ENCODE measurements at places on chromosomes 11 and 22. TPM values are rescaled to one million over a fixed set of nuclear protein-coding genes. Genes with fewer than 3 reads are reported as not detected.

Gene DCDC1
- total RNA-seq = 0.26 TPM

Gene SAC3D1
- 20.1 TPM for total RNA-seq

Gene STK33
- 1.0 TPM for total RNA-seq

- H3K4me3 ChIP-seq = no peak overlapping the region
- ATAC-seq = no peak
- no peak overlapping the region for H3K27ac ChIP-seq
- H3K27me3 ChIP-seq = peaks cover 3% of the 10 kb centered on the region
Observed at GRCh38 chr11:44539971-44540370, 25.5 kb upstream of the CD82 start.

DNA sequence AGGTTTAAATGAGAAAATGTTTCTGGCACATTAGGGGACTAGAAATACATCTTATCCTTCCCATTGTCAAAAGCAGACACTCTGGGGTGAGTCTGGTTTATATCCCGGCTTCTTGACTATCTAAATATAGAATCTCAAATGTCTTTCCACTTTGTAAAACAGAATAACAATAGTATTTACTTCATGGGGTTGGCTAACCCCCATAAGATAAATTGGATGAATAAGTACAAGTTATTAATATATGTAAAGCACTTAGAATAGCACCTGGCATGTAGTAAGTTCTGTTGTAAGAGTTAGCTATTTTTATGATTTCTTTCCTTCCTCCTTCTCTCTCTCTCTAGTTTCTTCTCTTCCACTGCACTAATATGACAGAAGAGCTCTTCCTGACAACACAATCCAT is 499.1 kb downstream of the INSC start:
- H3K4me1 ChIP-seq = no peaks in the 10 kb centered on the region
- H3K4me3 ChIP-seq = no peak overlapping the region
- H3K27ac ChIP-seq = no peak overlapping the region
- peaks cover 3% of the 10 kb centered on the region for H3K27me3 ChIP-seq

DNA sequence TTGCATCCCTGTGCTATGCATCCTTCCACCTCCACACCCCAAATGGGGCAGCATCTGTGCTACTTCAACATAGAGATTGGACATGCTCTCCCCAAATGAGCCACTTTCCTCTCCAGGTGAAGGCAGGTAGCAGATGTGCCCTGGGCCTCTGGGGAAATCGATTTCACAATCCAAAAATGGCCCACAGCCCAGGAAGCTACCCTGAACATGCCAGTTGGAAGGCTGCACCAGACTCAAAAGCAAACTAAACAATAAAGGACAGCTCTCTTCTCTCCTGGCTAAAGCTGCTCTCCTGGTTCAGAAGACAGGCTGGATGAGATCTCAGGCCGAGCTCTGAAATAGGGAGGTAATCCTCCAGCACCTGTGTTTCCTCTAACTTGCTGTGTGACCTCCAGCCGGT is 19.7 kb downstream of the ISX start:
- peaks cover 21% of the 10 kb centered on the region for H3K27me3 ChIP-seq
- no peak overlapping the region for H3K27ac ChIP-seq
- no peak for ATAC-seq
- H3K4me3 ChIP-seq = no peak overlapping the region

DNA sequence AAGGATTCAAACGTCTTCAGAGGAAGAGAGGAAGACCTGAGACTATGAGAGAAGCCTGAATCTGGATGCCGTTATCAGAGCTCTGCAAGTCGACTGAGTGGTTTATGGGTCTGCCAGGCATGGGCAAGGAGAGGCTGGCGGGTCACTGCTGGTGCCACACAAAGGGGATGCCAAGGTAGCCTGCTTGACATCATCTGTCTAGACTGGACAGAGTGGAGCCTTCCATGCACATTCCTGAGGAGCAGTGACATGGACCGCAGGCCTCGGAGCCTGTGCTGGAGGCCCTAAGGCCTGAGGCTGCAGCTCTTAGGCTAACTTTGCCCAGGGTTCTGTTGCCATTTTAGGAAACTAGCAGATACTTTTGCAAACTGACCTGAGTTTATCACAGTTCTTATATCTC is 127.4 kb downstream of the WT1 start:
- no peaks in the 10 kb centered on the region for H3K36me3 ChIP-seq
- no peak overlapping the region for H3K27ac ChIP-seq
- H3K4me1 ChIP-seq = peaks cover 2% of the 10 kb centered on the region

- peaks cover 8% of the 10 kb centered on the region for H3K27me3 ChIP-seq
- no peak overlapping the region for H3K4me3 ChIP-seq
- no peak for ATAC-seq
- H3K36me3 ChIP-seq = no peaks in the 10 kb centered on the region
- no peaks in the 10 kb centered on the region for H3K4me1 ChIP-seq
Observed at GRCh38 chr11:124938206-124938765, 2.4 kb upstream of the HEPACAM start.

DNA sequence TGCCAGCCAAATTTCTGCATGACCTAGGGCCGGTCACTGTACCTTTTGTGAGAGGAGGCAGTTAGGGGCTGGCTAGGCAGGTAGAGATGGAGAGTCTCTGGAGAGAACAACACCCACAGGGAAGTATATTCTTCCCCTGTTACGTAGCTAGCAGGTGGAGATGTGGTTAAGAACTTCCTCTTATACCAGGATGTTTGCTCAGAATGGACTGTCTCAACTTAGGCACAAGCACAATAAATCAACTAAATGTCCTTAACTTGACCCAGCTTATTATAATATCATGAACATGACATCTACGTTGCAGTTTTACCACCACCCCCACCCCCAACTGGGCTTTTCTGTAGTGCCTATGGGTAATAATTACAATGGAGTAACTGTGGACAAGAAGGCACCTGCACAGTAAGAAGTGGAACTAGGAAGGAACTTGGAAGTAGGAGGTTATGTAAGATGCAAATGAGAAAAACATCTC is 60.7 kb upstream of the MPEG1 start:
- no peaks in the 10 kb centered on the region for H3K36me3 ChIP-seq
- peak; percentile 16 for ATAC-seq
- no peaks in the 10 kb centered on the region for H3K27me3 ChIP-seq
- H3K27ac ChIP-seq = no peak overlapping the region

DNA sequence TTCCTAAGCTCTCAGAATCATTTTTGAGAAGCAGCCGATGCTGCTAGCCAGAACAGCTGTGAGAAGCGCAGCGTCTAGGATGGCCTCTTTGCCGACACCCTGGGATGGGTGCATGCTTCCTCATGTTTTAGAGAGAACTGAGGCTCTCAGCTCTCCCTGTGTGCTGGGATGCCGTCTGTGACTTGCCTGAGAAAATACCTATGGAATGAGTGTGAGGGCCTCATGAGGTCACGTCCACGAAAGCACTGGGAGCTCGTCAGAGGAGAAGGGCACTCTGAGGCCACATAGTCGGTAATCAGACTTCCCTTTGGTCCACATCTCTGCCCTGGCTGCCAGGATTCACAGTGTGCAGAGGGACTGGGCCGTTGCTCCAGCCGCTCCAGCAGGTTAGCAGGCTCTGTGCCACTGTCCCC is 54.7 kb downstream of the MICAL3 start:
- no peaks in the 10 kb centered on the region for H3K36me3 ChIP-seq
- ATAC-seq = no peak
- peaks cover 19% of the 10 kb centered on the region for H3K4me1 ChIP-seq
- no peaks in the 10 kb centered on the region for H3K27me3 ChIP-seq
- no peak overlapping the region for H3K27ac ChIP-seq
- H3K4me3 ChIP-seq = no peak overlapping the region

GRCh38 chr11:46119352-46120216 is 1.7 kb downstream of the PHF21A start:
- peak; percentile 40 for ATAC-seq
- peak overlapping the region; percentile 91 for H3K27ac ChIP-seq
- peaks cover 20% of the 10 kb centered on the region for H3K4me1 ChIP-seq

- no peaks in the 10 kb centered on the region for H3K36me3 ChIP-seq
Observed at GRCh38 chr22:48486134-48486532, 1341.5 kb downstream of the BRD1 start.

DNA sequence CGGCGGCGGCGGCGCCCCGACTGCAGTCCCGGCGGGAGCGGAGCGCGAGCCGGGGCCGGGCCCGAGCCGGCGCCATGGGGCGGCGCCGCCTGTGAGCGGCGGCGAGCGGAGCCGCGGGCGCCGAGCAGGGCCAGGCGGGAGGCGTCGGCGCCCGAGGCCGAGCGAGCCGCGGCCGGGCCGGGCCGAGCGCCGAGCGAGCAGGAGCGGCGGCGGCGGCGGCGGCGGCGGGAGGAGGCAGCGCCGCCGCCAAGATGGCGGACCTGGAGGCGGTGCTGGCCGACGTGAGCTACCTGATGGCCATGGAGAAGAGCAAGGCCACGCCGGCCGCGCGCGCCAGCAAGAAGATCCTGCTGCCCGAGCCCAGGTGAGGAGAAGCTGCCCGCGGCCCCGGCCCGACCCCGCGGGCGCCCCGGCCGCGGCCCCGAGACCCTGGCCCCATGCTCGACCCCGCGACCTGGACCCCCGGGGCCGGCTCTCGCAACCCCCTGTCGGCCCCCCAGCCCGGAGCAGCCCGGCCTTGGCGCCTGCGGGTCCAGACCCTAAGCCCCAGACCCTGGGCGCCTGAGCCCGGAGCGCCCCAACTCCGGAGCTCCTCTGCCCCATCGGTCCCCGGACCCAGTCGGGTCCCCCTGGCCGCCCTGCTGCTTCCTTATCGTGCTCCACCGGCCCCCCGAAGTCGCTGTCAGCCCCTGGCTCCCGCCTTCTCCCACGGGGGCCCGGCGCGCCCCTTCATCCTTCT is at the start of gene GRK2:
Gene GRK2 (plus strand): TSS at position 25 of the 739 bp plus-strand sequence. CDS start 227 bp downstream, at position 252.
- H3K36me3 ChIP-seq = peaks cover 61% of the 10 kb centered on the region
- peak within 1 kb of the TSS; percentile 99 for H3K27ac ChIP-seq
- peak; percentile 15 for ATAC-seq
- no peaks in the 10 kb centered on the region for H3K27me3 ChIP-seq
- H3K4me1 ChIP-seq = peaks cover 45% of the 10 kb centered on the region

DNA sequence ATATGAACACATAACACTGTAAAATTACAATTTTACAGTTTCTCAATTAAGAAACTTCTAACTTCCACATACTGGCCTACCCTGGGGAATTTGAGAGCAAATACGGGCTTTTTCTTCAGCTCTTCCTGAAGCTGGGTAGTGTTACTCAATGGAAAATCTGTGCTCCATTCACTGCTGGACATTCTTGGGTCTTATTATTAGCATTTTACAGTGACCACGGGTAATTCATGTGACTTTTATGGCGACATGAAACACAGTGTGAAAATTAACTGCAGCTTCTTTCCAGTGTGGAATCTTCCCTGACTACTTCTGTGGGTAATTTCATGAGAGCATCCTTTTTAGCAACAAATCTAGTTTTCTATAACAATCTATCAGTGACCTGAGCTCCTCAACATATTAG is 423.7 kb upstream of the ANO5 start:
- ATAC-seq = no peak
- no peaks in the 10 kb centered on the region for H3K4me1 ChIP-seq
- H3K27me3 ChIP-seq = no peaks in the 10 kb centered on the region
- H3K27ac ChIP-seq = no peak overlapping the region

DNA sequence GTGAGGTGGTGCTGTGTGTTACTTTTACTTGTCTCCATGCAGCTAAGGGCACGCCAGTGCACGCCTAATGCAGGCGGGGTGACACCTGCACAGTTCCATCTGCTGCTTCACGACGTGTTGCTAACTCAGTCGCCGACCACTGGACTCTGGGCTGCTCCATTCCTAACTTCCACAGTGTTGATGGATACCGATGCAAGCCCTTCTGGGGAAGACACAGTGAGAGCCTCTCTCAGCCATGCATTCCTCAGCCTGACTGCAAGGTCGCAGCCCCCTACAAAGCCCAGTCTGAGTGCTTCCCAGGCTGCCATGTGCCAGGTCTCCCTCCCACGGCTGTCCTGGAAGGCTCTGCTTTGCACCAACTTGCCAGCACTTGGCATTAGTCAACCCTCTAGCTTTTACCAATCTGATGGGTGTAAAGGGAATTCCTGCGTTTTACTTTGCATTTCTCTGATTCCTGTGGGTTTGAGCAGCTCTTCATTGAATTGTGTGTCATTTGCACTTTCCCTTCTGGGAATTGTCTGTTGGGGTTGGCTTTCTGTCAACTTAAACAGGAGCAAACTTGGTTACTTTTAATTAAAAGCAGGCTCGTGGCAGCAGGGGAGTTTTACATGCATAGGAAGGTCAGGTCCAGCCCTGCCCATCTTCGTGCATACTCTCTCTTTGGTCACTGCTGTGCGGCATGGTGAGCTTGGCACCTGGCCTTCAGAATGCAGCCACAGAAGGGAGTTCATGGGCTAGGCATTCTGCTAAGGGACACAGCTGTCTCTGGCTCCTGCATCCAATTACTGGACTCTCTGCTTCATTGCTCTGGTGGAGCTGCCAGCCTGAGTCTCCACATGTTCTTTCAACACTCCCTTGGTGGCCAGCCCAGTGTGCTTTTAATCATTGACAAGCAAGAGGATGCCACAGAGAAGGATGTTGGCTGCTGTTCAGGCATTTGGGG is 34.6 kb upstream of the SHANK2 start:
- peaks cover 5% of the 10 kb centered on the region for H3K27me3 ChIP-seq
- H3K36me3 ChIP-seq = no peaks in the 10 kb centered on the region
- no peaks in the 10 kb centered on the region for H3K4me1 ChIP-seq
- H3K27ac ChIP-seq = no peak overlapping the region
- ATAC-seq = no peak

DNA sequence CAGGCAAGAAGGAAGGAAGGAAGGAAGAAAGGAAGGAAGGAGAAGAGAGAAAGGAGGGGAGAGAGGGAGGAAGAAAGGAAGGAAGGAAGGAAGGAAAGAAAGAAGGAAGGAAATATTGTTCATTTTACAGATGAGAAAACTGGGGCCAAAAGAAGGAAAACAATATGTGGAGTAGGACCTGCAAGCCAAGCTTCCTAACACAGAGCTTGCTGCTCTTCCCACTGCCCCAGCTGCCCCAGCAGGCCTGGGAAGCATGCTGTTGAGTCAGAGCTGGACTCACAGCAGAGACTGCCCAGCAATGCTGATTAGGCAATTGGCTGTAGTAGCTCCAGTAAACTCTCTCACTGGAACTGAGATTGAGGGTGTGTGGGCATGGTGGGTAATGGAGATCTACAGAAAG is 42.6 kb upstream of the SMCO4 start:
- peak; percentile 26 for ATAC-seq
- H3K4me1 ChIP-seq = no peaks in the 10 kb centered on the region
- H3K4me3 ChIP-seq = no peak overlapping the region
- no peaks in the 10 kb centered on the region for H3K36me3 ChIP-seq

DNA sequence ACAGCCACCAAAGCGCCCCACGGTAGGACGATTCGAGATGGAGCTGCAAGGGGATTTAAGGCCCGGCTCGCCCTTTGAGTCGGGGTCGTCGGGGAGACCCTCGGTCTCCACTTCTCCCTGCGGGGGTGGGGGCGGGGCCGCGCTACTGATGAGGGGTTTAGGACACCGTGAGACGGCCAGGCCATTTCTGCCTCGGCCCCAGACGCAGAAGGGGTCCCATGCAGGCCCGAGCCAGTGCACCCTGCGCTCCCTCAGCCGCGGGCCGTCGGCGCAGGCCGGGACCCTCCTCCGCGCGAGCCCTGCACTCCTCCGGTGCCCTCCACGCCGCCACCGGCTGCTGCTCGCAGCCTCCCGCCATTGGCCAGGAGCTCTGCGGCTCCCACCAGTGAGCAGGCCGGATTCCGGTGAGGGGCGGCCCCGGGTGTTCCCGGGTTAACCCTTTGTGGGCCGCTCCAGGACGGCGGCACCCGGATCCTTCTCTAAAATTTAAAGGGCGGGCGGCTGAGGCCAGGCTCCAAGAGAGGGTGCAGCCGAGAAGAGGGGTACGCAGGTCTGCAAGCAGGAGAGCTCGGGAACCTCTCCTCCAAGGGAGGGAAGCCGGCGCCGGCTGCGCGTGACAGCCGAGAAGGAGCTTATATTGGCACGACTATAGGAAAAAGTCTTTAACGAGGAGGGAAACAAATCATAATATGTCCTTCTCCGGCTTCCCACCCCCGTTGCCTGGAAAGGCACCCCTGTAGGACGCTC is 18.0 kb downstream of the CREB3L1 start:
- peak overlapping the region; percentile 78 for H3K4me3 ChIP-seq
- H3K27ac ChIP-seq = no peak overlapping the region
- H3K36me3 ChIP-seq = no peaks in the 10 kb centered on the region
